ENCODE measurements at places on chromosomes 2 and 18.

- H3K4me3 ChIP-seq = no peak overlapping the region
- H3K27ac ChIP-seq = no peak overlapping the region
- DNase-seq = no peak
- H3K36me3 ChIP-seq = no peaks in the 10 kb centered on the region
Observed at GRCh38 chr2:207281436-207281835, 115.7 kb upstream of the KLF7 start.

DNA sequence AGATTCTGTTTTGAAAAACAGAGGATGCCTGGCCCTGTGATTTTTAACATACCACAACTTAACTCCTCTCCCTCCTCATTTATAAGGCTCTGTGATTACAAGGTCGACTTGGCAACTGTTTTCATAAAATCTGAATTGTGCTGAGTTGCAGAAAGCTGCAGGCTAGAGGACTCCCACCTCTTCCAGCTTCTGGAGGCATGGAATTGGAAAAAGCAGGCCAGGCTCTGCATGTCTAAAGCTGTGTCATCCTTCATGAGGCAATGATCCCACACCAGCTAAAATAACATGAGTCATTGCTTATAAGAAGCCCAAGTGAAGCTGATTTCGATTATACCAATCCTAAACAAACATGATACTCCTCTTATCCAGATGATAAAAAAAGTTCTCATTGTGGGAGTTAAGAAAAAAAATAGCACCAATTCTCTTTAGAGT, 11.7 kb downstream of the ARHGAP28 start:
- no peaks in the 10 kb centered on the region for H3K36me3 ChIP-seq
- peak overlapping the region; percentile 70 for H3K27ac ChIP-seq
- peaks cover 11% of the 10 kb centered on the region for H3K4me1 ChIP-seq

DNA sequence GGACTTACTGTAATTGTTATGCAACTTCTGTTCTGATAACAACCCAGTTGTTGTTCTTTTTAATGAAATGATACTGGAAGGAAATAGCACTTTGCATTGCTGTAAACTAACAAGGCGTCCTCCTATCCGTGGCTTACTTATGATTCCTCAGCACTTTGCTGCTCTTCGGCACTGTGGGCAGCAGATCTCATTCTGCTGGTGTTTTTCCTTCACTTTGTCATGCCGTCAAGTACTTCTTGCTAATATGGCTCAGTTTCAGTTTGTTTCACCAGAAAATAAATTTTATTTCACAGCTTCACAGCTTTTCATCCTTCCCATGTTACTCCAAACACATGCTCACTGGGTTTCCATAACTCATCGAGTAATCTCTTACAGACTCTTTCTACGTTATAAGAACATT, 289.3 kb downstream of the MEIS1 start:
- DNase-seq = no peak
- H3K4me3 ChIP-seq = no peak overlapping the region
- no peaks in the 10 kb centered on the region for H3K27me3 ChIP-seq
- H3K36me3 ChIP-seq = no peaks in the 10 kb centered on the region

GRCh38 chr2:109475531-109476210, 138.1 kb downstream of the SEPTIN10 start:
- no peak overlapping the region for H3K27ac ChIP-seq
- no peaks in the 10 kb centered on the region for H3K27me3 ChIP-seq
- no peaks in the 10 kb centered on the region for H3K36me3 ChIP-seq
- DNase-seq = no peak

Data from suprapubic skin (tissue), 4 donors.